ENCODE measurements at places on chromosomes 2 and 18.

GRCh38 chr2:41716497-41716896, 331.3 kb upstream of the PKDCC start:
- no peak for DNase-seq

GRCh38 chr2:68798569-68798968, 64.0 kb downstream of the ARHGAP25 start:
- DNase-seq: no peak

- DNase-seq: no peak
Measured at GRCh38 chr2:191427031-191427430, 181.8 kb downstream of the MYO1B start.

DNA sequence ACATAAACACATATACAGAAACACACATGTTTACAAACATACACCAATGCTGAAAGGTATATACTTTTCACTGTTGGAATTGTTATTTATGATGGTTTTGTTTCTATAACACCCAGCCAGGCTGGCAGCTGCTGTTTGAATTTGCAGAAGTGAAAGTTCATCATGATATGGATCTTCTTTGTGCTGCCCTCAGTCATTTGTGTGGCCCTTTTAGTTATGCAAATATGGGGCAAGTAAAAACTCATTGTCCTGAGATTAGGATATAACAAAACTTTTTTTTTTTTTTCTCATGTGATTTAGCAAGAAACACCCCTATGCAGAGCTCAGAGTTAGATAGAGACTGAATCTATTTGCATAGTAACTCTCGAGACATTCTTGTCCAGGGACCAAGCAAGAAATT, 714.1 kb downstream of the KCNJ3 start:
- peak; percentile 74 for DNase-seq

DNA sequence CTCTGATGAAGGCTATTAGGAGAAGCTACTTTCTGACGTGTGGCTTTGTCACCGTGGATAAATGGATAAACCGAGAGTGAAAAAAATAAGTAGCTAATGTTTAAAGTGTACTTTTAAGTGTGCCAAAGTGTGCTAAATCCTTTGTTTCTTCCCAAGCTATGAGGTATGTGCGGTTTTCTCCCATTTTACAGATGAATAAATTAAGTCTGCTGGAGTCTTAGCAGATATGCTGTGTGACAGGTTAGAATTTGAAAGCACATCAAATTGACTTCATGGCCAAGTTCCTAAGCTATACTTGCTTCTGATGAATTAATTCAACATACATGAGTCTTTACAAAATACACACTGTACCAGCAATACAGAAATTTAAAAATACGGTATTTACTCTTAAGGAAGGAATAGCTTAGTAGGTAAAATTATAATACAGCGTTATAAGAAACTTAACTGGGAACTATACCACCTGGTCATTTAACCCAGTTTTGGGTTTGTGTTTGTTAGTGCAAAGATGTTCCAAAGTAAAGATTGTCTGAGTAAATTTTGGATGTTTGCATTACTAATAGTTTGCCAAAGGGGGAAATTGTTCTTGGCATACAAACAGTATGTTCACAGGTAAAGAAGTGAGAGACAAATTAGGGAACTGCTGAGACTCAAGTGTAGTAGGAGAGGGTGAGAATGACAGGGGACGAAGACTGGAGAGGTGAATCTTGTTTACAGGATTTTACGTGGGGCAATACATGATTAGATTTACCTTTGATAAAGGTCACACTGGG, 1.4 kb downstream of the AGPS start:
- no peak for DNase-seq

DNA sequence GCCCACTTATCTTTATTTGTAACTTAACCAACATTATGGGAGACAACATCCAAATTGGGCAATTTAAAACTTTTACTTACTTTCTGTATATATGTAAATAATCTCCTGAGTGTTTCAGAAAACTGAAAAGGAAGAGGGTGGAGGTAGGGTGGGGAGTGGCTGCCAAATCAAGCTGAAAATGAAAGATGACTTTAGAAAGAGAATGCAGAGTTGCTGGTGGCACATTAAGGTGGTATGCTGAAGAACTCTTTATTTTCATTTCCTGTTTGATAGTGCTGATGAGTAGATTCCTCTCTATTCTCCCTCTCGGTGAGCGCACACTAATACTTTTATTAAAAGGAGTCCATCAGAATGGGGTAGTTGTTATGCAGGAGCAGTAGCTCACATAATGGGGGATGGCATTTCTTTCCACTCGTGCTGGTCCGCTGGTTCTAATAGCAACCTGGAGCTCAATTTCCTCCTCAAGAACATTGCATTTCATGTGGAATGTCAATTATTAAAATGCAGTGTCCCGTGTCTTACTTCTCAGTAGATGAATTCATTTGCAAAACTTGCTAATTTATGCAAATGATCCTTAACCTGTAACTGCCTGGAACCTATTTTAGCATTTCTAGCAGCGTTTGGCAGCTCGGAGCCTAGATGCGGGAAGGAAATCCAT, 466.9 kb upstream of the HNRNPA3 start:
- DNase-seq: no peak

- DNase-seq: no peak
Measured at GRCh38 chr2:197759013-197759412, 26.1 kb downstream of the BOLL start.

GRCh38 chr2:176500901-176501300, 231.7 kb downstream of the MTX2 start:
- no peak for DNase-seq

DNA sequence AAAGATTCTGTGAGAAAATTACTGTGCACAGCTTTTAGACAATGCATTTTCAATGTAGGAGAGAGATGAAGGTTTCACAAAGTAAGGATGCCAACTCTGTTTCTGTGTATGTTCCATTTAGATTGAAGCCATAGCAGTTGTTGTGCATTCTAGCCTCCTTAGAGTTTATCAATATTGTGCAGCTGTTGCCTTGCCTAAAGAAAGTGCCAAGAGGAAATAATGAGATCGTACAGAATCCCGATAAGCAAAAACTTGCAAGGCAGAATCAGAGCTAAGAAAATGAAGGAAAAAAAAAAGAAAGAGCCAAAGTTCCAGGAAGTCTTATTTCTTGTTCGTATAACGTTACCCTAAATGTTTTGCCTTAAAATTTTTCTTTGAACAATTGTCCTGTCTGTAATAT, 965.0 kb downstream of the DCDC2C start:
- no peak for DNase-seq

DNA sequence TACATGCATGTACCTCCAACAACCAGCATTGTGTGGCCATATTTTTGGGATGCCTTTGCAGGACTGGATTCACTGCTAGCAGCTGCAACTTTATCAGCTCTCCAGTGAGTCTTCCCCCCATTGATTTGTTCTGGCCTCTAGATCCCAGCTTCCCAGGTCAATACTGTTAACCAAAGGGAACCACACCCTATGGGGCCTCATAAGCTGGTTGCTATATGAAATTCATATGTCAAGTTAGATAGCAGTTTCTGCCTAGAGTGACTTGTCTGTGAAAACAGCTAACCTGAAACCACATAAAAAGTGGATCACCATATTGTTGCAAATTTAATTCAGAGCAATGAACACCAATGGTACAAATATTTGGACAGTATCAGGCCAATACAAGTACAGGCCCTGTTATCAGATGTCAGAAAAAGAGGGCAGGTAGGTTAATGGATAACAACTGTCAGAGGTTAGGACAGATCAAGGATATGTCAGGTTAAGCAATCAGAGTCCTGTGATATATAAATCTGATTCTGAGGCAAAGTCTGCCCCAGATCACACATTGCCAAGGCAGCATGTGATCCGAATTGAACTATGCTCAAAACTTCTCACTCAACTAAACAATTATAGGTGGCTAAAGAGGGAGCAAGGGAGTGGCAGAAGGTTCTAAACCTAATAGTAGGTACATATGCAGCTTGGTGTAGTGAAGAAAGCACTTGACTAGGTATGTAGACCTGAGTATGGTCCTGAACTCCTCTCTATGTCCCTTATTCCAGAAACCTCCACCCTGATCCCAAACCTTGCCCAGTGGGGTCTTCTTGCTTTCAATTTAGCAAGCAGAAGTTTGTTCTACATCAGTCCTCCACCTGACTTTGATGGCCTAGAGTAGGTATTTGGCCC, 310.2 kb upstream of the STON1 start:
- no peak for DNase-seq

GRCh38 chr18:54184836-54185235, 39.6 kb downstream of the MBD2 start:
- DNase-seq: no peak

- DNase-seq: no peak
Measured at GRCh38 chr2:16741498-16741897, 75.9 kb upstream of the CYRIA start.

GRCh38 chr2:233856184-233856583, 1.8 kb upstream of the HJURP start:
- no peak for DNase-seq

DNA sequence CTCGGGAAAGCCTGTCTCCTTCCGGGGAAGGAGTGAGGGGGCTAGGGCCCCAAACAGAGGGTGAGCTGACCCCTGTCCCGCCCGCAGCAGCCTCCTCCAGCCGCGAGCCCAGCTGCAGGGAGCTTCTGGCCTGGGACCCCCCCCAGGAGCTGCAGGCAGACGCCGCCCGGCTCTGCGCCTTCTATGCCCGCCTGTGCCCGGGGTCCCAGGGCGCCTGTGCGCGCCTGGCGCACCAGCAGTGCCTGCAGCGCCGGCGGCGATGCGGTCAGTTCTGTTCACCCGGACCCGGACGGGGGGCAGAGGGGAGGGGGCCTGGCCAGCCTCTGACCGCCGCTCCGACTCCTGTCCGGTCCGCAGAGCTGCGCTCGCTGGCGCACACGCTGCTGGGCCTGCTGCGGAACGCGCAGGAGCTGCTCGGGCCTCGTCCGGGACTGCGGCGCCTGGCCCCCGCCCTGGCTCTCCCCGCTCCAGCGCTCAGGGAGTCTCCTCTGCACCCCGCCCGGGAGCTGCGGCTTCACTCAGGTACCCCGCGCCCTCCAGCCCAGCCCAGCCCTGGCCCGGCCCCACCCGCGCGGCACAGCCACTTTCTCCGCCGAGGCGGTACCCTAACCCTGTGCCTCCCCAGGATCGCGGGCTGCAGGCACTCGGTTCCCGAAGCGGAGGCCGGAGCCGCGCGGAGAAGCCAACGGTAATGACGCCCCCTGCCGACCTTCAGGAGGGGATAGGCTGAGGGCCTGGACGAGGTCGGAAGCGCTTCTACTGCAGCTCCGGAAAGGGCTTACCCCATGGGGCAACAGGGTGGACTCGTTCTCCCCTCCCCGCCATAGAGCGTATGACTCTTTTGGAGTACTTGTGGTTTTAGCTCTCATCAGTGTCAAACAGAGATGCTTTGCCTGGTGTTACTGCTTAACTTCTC, 2.0 kb upstream of the CHRND start:
- DNase-seq: peak; percentile 70
